ENCODE measurements at places on chromosomes 1 and 21. TPM values are rescaled to one million over a fixed set of nuclear protein-coding genes. Genes with fewer than 3 reads are reported as not detected.

DNA sequence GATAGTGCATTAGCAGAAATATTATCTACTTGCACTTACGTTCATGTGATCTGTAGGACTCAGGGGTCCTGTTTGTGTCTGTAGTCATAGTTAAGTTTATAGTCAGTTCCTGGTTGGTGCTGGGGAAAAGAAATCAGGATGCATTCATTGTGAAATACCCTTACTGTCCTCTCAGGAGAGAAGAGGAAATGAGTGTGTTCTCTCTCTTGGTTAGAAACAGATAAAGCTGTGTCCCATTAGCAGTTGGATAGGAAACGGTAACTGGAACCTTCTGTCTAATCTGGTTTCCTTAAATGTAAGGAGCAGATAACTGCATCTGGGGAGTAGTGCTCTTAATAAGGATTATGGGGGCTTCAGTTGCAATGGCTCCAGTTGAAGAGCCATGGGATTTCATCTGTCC is 8.9 kb downstream of the SDCCAG8 start:
- no peak for DNase-seq

DNA sequence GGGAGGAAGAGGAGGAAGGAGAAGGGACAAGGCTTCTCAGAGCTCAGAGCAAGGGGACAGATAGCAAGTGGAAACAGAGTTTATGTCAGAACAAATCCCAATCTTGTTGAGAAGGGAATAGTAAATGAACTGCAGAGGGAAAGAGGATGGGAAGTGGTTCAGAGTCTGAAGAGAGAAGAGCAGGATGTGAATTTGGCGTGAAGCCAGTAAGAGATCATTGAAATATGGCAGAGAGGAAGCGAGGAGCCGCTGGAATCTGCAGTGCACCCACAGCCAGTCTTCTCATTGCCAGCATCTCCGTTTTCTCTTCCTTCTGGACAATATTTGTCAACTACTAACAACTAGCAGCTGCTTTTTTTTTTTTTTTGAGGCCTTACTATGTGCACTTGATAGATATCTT is 19.1 kb downstream of the OLFML3 start:
- peak; percentile 15 for DNase-seq

CRYAA gene
- not detected for total RNA-seq

NIBAN1 gene
- 14.4 TPM for total RNA-seq

IL19 gene
- total RNA-seq = not detected

DNA sequence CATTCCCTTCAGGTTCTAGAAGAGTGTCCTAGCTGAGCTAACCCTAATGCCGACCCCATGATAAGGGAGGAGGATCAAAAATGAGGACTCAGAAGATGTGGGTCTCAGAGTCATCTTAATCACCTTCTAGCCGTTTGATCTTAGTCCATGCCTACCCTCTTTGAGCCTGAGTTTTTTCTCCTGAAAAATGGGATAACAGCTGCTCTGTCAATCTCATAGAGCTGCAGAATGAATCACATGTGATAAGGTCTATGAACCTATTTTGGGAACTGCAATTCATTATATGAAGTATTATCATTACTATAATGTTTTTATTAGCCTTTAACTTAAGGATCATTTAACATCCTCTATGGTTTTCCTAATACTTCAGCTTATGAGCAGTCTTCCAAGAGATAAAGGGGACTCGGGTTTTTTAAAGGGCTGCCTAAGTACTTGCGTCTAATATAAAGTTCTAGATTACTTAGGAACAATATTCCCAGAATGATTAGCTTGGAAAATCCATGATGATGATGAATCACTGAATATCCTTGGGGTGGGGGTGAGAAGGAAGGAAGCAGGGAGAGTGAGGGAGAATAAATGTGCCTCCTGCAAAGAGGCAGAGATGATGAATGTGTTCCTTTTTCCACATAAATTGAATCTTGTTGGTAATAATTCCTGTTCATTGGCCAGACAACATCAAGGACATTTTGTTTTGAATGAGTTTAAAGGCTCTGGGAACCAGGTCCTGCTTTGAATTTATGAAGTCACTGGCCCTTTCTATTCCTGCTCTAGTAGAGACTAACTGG is 66.8 kb downstream of the COLGALT2 start:
- DNase-seq = no peak

PGLYRP3 gene
- not detected for total RNA-seq

DNA sequence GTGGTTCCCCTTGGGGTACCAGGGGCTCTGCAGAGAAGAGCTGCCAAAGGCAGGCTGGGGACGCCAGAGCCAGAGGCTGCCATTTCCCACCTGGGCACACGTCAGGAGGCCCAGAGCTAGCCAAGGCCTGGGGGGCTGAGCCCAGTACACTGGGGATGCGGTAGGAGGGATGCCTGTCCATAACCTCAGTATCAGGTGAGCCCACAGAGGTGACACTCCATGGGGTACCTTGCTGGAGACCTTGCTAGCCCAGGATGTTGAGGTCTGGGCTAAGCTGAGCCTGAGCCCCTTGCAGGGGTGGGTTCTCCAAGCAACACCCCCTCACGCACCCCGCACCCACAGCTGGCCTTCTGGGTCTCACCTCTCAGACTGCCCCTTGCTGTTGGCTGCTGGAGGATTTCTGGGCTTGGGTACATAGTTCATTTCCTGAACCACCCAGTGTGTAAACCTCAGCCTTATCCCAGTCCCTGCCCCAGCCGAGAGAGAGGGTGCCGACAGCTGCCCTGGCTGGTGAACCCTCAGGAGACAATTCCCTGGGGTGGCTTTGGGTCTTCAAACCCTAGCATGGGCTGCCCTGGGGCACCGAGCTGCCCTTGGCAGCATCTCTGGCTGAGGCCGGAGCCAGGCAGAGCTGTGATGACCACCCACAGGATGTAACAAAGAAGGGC is 92.5 kb upstream of the VAMP3 start:
- DNase-seq = no peak

DNA sequence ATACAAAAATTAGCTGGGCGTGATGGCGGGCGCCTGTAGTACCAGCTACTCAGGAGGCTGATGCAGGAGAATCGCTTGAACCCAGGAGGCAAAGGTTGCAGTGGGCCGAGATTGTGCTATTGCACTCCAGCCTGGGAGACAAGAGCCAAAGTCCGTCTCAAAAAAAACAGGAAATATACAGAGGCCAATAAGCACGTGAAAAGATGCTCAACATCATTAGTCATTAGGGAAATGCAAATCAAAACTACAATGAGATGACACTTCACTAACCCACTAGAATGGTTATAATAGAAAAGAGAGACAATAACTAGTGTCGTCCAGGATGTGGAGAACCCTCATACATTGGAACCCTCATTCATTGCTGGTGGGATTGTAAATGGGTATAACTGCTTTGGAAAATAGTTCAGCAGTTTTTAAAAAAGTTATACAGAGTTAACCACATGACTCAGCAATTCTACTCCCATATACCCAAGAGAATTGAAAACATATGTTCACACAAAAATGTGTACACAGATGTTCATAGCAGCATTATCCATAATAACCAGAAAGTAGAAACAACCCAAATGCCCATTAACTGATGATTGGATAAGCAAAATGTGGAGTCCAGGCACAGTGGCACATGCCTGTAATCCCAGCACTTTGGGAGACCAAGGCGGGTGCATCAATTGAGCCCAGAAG is 6.4 kb upstream of the E2F2 start:
- DNase-seq = no peak

GRCh38 chr1:17404034-17404684 is 32.2 kb downstream of the PADI6 start:
- no peak for DNase-seq

GRCh38 chr1:231124746-231125145 is 37.1 kb upstream of the TRIM67 start:
- peak; percentile 38 for DNase-seq

DNA sequence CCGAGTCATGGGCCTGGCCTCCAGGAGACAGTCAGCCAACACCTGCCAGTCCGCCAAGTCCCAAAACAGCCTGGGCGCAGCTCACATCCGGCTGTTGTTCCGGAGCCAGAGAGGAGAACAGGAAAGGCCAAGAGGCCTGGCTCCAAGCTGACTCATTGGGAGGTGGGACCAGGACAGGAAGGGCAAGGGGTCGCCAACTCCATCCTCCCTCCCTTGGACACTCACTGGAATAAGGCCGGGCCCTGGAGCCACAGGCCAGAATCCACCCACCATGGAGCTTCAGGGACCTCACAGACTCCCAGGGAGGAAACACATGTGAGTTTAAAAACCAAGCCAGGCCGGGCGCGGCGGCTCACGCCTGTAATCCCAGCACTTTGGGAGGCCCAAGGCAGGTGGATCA is 25.1 kb upstream of the CLIC4 start:
- DNase-seq = no peak

CFHR4 gene
- not detected for total RNA-seq

IFT25 gene
- 33.1 TPM for total RNA-seq

DNA sequence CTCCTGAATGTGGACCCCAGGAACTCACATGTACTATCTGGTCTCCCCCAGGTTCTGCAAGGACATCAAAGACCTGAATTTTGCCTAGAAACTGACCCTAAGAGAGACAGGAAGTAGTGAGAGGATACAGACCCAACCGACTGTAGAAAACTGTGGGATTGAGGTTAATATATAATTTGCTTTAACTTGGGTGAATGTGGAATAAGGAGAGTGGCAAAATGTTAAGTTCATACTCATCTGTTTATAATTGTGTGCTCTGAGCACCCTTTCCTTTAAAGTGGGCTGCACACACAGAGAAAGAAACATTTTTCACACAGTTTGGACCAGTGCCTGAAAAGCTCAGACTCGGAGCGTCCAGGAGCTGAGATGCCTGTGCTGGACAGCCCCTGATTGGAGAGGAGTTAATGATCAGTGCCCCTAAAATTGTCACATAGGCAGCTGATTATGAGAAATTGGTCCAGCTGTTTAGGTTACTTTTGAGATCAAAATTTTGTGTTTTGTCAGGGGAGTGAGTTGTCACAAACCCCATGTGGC is 37.2 kb downstream of the ROR1 start:
- no peak for DNase-seq

GRCh38 chr1:59116920-59117542 is 179.9 kb upstream of the FGGY start:
- no peak for DNase-seq

DNA sequence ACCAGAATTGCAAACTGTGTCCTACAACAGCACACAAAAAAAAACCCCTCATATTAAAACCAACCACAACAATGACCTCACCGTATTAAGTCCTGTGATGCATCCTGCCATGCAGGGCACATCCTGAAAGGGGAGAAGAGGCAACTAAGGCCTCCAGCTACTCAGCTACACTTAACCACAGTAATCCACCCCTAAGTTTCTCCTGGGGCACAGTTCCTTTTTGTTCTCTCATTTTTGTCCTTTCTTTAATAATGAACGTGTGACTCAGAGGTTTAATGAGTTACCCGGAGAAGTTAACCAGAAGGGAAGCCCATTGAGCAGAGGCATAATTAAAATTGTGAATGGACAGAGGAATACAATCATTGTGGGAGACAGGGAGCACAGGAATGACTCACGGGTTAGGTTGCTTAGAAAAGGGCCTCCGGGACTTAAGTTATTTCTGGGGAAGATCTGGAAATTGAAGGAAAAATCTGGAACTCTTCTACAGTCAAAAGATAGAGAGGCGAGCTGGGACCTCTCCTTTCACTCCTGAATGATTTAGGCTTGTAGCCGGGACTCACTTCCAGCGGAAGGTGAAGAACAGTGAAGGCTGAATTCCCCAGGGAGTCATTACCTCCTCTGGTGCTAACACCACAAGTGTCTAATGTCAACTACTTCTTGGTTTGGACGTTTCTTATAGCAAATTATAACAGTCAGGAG is 36.9 kb upstream of the HIVEP3 start:
- peak; percentile 83 for DNase-seq

GRCh38 chr1:235078480-235079381 is 49.9 kb downstream of the TOMM20 start:
- DNase-seq = no peak

DNA sequence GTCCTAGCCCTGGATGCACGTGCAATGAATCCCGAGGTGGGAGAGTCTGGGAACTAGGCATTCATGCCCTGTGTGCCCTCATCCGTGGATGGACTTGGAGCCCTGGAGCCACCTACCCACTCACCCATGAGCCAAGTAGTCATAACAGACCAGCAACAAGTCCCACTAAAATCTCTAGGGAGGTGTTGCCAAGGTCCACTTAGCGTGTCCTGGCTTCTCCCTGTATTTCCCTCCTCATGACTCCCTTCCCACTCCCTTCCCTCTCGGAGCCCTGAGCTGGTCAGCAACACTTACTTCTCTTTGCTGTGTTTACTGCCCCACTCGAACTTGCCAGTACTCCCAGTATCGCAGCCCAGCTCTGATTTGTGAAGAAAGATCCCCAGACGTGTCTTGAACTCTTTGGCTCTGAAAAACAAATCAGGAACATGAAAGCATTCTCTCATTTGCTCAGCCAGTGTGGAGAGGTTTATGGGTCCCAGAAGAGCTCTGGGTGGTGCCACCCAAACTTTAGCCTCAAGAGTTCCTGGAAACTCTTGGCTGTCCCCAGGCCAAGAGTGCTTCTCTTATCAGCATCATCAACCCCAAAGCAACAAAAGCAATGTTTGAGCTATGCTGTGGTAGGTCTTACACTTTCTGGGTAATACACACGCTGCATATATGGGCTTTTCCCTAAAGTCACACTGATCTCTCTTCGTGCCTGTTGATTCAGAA is 1.1 kb downstream of the RGS16 start:
- no peak for DNase-seq

DNA sequence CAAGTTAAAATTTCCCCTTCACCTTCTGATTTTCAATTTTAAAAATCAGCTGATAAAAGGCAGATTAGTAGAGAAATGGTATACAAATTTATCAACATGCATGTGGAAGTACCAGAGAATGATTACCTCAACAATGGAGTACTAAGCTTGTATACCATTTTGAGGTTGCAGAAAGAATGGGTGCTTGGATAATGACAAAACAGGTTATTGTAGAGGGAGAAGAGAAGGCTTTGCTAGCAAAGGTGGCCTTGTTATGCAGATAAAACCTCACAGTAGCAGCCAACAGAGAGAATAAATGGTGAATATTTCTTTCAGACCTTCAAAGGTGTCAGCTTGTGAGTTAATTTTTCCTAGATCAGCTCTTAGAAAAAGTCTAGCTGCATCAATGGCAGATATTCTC is 1174.9 kb upstream of the ADGRL4 start:
- no peak for DNase-seq

DNA sequence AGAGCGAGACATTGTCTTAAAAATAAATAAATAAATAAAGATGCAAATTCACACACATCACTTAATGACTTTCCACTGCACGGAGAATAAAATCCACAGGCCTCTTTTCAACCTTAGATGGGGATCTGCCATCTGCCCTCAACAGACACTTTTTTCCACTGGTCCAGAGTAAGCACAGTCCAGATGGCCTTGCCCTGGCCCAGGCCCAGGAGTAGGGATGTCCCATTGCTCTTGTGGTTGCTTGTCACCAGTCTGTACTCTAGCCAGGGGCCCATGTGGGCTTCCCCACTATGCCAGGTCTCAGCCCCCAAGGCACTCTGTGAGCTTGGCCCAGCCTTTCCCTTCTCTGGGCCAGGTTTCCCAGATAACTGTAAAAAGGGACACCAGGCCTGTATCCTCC is 17.4 kb downstream of the PLOD1 start:
- DNase-seq = no peak

Data from SK-MEL-5 (cell line).